IMR-90 (cell line): ENCODE measurements at places on chromosomes 12 and 14. TPM values are rescaled to one million over a fixed set of nuclear protein-coding genes. Genes with fewer than 3 reads are reported as not detected.
A peak's percentile ranks its signal among the peaks of the same experiment; 100 is the strongest.

The DAO gene
- total RNA-seq, result not detected in 2 replicates

DNA sequence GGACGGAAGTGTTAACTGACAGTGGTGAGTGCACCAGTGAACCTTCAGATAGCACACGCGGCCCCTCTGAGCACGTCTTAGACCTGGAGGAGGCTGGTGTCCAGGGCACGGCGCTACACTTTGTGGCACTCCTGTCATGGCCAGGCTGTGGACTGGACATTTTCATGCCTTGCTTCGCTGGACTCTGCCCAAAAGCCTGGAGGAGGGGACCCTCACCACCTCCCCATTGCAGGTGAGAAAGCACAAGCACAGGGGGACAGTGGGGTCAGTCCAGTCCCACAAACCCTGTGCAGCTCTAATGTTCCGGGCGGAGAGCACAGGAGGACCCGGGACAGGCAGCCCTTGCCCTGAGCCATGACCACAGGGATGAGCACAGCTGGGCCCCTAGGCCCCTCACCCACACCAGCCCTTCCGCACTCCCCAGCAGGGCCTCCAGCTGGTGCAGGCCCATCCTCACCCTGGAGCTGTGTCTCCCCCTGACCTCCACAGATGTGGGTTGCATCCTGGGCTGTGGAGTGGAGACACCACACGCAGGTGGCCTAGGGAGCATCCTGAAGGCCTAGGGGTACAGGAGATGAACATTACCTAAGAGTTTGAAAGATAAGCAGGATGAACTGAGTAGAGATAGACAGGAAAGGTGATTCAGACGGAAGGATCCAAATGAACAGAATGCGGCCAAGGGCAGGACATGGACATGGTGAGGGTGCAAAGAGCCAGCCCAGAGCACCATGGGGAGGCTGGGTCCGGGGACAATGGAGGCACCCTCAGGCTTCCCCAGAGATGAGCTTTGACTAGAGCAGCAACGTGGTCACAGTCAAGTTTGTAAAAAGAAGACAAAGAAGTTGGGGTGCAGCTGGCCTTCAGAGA is 132.8 kb downstream of the BCL11B start:
- no peak for DNase-seq

GRCh38 chr14:24834956-24835355 is 201.0 kb upstream of the GZMB start:
- DNase-seq, result peak; percentile 36

DNA sequence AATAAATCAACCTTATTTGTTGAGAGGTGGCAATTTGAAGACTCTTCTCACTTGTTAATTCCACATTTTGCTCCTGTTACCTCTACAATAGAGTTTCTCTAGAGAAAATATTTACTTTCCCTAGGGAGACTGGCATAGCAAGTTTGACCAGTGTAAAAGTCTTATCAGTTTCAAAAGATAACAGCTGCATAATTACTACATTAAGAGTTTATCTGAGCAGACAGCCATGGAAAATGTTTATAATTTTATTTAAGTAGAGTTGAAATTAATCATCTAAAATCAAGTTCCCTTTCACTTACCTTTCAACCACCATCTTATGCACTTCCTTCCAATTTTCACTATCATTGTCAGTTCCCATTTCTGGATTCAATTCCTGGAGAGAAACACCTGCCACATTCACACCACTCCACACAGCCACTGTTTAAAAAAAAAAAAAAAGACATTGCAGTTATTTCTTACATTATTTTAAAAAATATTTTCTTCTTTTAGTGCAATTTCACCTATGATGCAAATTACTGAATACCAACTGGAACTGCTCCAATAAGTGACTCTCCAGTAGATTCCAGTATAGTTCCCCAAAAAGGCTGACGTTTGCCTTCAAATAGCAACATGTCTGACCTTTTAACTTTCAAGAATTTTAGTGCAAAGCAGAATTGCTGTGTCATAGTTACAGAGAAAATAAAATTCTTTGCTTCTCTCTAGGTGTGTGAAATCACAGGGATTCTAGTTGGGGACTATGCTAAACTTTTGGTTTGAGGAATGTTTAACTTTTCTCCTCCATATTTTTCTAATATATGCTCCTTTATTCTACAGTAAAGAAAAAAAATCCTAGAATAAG is 19.4 kb downstream of the LDHB start:
- DNase-seq, result peak; percentile 47

DNA sequence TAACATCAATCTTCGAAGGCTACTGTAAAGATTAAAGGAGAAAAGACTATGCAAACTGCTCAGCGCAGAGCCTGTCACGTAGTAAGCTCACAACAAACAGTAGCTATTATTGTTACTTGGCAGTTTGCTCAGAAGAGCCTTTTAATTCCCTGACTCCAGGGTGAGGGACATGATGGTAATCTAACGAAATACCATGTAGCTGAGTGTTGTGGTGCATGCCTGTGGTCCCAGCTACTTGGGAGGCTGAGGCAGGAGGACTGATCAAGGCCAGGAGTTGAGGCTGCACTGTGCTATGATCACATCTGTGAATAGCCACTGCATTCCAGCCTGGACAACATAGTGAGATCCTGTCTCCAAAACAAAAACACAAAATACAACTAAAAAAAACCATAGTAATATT is 22.8 kb downstream of the HEBP1 start:
- no peak for DNase-seq

DNA sequence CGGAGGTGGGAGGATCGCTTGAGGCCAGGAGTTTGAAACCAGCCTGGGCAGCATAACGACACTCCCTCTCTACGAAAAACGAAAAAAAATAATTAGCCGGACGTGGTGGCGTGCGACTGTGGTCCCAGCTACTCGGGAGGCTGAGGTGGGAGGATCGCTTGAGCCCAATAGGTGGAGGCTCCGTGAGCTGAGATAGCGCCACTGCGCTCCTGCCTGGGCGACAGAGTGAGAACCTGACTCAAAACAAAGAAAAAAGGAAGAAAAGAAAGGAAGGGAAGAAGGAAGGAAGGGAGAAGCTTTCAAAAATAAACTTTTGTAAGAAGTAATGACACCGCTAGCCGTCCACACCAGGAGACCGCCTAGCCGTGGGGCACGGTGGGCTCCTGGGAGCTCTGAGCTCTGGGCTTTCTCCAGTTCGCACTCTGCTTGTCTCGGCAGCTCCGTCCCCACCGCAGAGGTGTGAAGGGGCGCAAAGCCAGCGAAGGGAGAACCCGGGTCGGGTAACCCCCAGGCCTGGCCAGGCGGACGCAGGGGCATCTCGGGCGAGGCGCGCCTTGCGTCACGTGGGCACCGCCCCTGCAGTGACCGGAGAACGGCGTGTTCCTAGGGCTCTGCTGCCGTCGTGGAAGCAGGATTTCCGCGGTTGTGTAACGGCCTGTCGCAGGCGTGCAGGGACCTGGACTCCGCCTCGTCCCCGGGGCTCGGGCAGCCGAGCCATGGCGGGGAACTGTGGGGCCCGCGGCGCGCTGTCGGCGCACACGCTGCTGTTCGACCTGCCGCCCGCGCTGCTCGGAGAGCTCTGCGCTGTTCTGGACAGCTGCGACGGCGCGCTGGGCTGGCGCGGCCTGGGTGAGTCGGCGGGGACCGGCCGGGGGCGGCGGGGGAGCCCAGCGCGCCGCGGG is at the start of gene IRAK3:
Gene IRAK3 (plus strand): TSS at position 631 of the 902 bp plus-strand sequence. CDS start 86 bp downstream, at position 717.
- peak; percentile 31 for DNase-seq

DNA sequence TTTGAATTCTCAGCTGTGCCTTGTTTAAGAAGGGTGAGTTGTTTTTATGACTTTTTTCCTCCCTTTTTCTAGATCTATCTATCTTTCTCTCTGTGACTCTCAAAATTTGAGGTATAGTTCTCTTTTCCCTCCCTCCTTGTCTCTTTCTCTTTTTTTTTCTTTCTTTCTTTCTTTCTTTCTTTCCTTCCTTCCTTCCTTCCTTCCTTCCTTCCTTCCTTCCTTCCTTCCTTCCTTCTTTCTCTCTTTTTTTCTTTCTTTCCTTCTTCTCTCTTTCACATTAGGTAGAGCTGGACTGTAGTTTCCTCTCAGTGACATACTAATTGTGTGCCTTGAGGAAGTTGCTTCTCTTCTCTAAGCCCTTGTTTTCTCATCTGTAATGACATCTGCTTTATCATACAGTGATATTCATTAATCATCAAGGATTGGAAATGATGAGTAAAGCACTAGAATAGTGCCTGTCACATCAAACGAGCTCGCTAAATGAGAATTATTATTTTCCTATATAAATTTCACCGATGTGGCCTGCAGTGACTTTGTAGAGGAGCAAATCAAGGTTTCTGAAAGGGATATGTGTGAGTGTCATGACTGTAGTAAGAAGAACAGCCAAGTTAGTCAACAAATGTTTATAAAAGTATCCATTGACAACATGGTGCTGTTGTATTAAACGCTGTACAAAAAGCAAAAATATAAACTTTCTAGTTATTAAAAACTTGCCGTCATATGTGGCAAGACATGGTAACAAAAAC is 78.9 kb upstream of the SLC38A2 start:
- no peak for DNase-seq

DNA sequence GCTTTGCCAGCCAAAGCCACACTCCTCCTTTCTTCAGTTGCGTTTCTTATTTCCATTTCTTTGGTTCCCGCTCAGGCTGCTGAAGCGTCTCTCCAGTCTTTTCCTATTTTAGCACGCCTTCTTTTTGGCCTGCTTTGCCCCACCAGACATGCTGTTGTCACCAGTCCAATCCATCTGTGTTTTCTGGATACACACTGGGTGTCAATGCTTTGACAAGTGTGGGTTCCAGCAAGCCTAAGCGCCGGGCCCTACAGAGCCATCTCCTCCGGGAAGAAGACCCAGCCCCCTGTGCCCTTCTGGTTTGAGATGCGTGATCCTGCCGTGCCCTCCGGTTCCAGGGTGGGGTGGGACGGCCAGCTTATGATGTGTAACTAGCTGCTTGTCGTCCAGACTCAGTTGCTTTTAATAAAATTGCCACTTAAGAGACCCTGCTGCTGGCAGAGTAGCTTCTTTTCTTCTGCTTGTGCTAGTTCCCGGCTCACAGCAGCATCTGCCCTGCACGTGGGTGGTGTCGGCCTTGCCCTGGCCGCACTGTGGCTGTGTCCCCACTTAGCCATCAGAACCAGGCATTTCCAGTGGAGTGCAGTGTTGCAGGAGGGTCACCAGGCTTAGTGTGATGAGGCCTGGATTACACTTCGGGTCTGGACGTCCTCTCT is 29.7 kb downstream of the EML1 start:
- DNase-seq, result no peak

DNA sequence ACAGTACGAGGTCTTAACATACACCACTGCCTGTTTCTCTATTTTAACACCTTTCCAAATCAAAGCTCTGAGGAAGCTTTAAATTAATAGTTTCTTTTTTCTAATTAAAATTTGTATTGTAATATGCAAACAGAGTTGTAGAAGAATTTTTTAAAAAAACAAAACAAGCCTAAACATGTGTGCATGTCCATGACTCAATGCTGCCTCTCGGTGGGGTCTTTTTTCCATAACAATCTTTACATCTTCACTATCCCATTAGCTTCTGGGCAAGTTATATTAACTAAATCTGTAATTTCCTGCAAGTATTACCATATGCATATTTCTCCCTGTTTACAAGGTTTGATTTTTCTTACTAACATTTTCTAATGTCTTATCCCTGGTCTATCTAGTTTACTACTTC is 143.9 kb upstream of the NAV3 start:
- DNase-seq, result peak; percentile 34

DNA sequence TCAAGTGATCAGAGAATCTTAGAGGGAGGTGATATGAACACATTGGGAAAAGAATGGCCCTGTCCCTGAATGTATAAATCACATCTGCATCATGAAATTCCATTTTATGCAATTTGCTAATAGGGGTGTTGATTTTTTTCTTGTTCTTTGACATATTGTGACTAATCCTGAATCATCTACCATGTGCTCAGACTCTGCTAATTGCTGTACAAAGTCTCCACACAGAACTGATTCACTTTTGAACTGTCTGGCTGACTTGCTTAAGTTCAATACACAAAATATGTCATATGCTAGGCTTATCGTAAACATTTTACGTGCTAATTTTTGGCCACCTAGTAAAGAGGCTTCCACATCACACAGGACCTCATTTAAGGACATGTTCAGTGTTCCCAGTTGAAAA is 2.6 kb downstream of the TMEM132D start:
- DNase-seq, result no peak

GRCh38 chr12:89454080-89454848 is 70.3 kb downstream of the GALNT4 start:
- DNase-seq, result no peak

GRCh38 chr14:85508863-85509262 is 21.1 kb upstream of the FLRT2 start:
- no peak for DNase-seq

DNA sequence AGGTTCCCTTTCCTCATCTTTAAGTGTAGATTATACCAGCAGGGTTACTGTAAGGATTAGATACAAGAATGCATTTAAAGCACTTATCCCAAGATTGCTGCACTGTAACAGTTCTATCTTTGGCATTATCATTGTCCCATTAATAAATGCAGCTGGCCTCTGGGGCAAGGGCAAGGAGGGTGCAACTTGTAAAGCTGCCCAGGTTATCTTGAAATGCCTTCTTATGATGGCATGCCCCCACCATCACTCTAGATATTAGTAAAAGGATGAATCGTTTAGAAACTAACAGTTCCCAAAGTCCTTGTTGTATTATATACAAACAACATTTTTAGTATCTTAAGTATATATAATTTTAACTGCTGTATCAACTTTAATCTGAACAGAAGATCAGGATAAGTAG is 6.8 kb downstream of the LTA4H start:
- DNase-seq, result no peak

DNA sequence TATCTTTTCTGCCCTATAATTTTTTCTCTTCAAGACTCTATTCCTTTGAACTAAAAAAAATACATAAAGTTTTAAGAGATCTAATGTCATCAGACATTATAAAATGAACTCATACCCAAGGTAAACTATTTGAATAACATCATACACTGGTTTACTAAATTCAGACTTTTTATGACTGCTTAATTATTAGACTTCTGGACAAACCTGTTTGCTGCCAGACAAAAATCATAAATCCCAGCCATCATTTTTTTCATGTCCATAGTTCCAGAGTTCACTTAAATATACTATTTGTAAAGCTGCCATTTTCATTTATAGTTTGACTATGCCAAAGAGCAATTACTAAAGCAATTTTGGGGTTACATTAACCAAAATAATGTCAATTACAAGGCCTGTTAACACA is 34.0 kb downstream of the USP44 start:
- no peak for DNase-seq

The PRH2 gene
- total RNA-seq, result 0.28 TPM in 1 of 2 replicates, not detected in the other

The GAPDH gene
- total RNA-seq, result 11,536 and 12,939 TPM in 2 replicates

- DNase-seq, result peak; percentile 76
Measured at GRCh38 chr12:47903151-47903611, 1.6 kb downstream of the VDR start.

The ALDH2 gene
- 12.5 and 16.0 TPM in 2 replicates for total RNA-seq

The CAPS2 gene
- total RNA-seq, result 2.7 and 2.8 TPM in 2 replicates

DNA sequence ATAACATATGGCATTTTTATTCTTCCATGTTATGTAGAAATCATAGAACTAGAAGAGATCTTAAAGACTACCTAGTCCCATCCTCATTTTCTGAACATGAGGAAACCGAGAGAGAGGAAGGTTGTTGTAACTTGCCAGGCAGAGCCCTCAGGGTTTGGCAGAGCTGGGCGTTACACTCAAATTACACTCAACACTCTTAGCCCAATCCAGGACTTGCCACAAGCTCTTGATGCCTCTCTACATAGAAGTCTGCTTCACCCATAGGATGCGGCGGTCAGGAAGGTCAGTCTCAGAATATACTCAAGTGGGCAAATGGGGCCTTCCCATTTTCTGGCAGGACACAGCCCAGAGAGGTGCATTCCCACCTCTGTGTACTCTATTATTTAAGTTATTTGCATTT is 208.1 kb downstream of the ZFP36L1 start:
- no peak for DNase-seq
